ENCODE measurements at places on chromosomes 16 and 17.

GRCh38 chr17:59800530-59800942, 92.2 kb downstream of the TUBD1 start:
- no peak for DNase-seq

- no peak for DNase-seq
Measured at GRCh38 chr16:49487746-49488145, 114.1 kb downstream of the C16orf78 start.

DNA sequence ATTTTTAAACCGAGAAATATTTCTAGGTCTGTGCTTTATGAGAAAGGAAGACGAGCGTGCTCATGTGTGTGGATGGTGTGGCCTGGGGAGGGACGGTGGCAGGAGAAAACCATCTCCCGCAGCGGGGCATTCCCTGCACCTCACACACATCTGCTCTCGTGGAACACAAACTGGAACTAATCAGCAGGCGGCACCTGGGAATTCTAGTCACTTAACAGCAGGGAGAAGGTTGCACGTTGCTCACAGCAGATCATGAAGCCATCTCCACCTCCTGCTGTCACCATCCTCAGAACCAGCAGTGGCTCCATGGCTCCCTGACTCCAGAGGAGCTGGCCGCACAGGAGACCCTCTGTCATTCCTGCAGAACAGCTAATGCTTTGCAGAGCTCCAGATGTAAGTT, 35.2 kb downstream of the ADCY9 start:
- DNase-seq: no peak

DNA sequence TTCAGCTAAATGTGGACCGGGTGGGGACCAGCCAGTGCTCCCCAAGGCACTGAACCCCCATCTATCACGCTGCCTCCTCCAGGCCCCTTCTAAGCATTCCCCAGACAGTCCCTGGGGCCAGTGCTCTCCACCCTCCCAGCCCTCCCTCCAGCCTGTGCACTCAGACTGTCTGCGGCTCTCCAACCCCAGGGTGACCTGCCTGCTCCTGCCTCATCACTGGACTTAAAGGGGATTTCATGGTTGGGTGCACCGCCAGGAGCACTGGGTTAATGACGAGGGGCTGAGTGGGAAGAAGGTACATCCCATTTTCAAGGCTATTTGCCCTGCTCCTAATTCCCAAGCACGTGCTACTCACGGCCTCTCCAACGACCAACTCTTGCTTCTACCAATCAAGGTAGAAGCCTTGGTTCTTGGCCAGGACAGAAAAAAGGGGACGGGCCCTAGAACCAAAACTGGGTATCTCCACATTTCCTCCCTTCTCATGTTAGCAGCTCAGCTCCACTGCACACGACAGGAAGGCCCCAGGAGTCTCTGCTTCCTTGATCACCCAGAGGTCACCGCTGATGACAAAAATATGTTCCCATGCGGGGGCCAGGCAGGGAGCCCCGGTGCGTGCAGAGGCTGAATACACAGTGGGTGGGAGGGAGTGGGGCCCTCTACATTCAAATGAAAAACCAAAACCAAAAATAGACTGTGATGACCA, 3.5 kb upstream of the ABR start:
- no peak for DNase-seq

DNA sequence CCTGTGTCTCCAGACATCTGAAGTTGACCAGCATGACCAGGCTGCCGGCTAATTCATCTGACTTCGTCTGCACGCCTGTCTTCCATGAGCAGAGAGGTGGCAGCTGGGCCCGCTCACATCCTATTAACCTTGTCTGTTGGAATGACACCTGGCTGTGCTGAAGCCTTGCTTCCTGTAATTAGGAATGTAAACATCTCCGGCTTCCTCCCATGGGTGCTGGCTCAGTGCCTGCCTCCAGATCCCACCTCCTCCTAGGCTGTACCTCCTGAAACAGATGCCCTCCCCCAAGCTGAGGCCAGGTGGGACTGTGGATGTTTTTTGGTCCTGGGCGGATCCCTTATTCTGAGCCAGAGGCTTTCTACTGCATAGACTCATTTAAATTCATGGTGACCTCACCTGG, 296.3 kb downstream of the HS3ST4 start:
- no peak for DNase-seq

DNA sequence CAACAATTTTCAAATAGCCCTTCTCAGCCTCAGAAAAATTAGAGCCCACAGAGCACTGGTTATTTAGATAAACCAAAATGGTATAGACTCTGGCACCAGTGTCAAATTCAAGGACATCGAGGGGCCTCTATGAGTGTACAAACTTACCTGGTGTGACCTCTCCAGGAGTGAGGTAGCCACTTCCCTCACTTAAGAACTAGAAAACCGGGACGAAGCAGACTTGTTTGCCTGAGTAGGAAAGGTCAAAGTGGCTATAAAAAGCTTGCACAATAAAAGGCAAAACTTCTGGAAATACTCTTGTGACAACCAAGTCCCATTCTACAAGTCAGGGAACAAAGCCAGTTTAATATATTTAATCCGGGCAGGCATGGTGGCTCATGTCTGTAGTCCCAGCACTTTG, 39.2 kb upstream of the PRSS54 start:
- DNase-seq: no peak

DNA sequence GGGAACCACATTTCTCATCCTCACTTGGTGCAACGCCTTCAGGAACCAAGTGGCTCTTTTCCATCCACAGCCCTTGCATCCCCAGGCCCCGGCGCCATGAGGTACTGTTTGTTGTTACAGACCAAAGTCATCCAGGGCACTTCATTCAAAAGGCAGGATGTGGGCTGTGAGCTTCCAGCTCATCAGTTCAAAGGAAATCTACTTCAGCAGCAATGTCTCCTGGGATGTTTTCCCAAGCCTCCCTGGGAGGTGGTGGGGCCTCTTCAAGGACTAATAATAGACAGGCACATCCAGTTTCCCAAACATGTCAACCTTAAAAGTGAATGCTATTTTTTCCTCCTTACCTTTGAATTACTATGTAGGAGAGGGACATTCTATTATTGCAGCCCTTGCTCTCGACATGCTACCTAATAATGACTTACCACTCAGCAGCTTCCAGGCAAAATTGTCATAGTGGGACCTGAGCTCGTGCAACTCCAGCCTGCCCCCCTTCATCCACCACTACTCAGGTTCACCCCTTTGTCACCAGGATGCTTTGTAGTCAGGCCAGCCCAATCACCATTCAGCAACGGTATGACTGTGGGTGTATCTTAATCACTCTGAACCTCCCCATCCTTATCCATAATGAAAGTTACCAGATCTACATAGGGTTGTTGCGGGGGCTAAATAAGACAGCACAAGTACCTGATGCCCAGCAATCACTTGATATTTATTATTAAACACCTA, 1.7 kb upstream of the PRKCB start:
- DNase-seq: peak; percentile 68

- DNase-seq: no peak
Measured at GRCh38 chr16:66190411-66190810, 176.1 kb upstream of the CDH5 start.

- DNase-seq: no peak
Measured at GRCh38 chr17:15411384-15412198, 55.8 kb downstream of the CDRT4 start.

DNA sequence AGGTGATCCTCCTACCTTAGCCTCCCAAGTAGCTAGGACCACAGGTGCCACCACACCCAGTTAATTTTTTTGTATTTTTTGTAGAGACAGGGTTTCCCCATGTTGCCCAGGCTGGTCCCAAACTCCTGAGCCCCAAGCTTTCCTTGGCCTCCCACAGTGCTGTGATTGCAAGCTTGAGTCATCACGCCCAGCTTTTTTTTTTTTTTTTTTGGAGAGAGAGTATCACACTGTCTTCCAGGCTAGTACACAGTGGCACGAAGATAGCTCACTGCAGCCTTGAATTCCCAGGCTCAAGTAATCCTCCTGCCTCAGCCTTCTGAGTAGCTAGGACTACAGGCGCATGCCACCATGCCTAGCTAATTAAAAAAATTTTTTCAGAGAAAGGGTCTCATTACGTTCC, 27.2 kb downstream of the HEATR9 start:
- DNase-seq: peak; percentile 7

DNA sequence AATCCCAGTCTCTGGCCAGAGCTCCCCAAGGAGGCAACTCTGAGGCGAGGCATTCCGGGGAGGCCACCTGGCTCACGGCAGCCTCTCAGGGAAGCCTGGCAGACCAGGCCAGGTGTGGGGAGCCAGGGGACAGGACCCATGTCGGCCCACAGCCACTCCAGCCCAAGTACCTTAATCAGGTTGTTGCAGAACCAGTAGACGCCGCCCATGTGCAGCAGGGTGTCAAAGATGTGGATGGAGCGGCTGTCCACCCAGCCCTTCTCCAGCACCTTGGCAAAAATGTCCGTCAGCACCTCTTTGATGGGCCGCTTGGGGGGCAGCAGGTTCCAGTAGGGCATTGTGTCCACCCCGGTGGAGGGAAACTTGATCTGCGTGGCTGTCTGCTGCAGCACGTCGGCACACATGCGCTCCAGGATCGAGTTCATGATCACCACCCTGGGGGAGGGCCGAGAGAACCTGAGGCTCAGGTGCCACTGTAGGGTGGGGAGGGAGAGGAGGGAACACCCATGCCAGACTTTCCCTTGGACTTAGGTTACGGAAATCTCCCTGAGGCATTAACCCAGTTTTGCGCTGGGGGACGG, 7.8 kb downstream of the CSF3 start:
- no peak for DNase-seq

DNA sequence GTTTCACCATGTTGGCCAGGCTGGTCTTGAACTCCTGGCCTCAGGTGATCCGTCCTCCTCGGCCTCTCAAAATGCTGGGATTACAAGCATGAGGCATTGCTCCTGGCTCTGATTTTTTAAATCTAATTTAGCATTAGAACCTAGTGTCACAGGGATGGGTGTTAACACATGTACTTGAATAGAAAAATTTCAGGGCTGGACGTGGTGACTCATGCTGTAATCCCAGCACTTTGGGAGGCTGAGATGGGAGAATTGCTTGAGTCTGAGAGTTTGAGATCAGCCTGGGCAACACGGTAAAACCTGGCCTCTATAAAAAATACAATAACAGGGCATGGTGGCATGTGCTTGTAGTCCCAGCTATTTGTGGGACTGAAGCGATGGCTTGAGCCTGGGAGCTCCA, 6.0 kb upstream of the RNF135 start:
- peak; percentile 25 for DNase-seq

- DNase-seq: no peak
Measured at GRCh38 chr16:19896951-19897350, 12.3 kb upstream of the GPRC5B start.

DNA sequence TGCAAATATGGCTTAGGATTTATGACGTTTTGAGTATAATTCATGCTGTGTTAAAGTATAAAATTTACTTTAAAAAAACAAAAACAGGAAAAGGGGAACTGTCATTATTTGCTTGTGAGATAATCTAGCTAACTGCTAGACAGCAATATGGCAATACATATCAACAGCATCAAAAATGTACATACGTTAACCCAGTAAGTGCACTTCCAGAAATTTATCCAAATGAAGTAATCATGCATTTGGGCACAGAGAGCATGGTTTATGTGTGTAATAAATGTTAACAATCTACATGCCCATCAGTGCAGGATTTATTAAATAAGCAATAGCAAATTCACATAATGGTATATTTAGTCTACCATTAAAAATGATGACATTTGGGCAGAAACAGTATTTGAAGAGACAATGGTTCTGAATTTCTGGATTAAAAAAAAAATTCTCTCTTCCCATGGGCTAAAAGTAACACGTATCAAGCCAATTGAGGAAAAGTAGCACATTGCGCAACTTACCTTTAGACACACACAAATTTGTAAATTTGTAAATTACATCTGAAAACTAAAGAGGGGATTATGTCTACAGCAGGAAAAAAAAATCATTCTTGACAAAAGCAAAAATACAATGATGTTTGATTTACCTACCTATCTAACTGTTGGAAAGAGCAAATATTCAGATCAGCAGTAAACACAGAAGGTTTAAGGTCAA, 80.2 kb downstream of the CACNG1 start:
- DNase-seq: no peak

GRCh38 chr17:38354466-38354865, 2.8 kb downstream of the SOCS7 start:
- no peak for DNase-seq

DNA sequence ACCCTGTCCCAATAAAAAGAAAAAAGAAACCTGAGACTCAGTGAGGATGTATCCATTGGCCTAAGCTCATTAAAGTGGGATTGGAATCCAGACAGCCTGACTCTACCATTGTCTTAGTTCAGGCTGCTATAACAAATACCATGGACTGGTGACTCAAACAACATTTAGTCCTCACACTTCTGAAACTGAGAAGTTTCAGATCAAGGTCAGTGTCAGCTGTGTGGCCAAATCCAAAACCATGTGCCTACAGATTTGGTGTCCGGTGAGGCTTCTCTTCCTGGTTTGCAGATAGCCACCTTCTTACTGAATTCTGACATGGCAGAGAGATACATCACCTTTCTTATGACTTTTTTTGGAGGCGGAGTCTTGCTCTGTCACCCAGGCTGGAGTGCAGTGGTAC, 53.3 kb upstream of the KDM8 start:
- no peak for DNase-seq

DNA sequence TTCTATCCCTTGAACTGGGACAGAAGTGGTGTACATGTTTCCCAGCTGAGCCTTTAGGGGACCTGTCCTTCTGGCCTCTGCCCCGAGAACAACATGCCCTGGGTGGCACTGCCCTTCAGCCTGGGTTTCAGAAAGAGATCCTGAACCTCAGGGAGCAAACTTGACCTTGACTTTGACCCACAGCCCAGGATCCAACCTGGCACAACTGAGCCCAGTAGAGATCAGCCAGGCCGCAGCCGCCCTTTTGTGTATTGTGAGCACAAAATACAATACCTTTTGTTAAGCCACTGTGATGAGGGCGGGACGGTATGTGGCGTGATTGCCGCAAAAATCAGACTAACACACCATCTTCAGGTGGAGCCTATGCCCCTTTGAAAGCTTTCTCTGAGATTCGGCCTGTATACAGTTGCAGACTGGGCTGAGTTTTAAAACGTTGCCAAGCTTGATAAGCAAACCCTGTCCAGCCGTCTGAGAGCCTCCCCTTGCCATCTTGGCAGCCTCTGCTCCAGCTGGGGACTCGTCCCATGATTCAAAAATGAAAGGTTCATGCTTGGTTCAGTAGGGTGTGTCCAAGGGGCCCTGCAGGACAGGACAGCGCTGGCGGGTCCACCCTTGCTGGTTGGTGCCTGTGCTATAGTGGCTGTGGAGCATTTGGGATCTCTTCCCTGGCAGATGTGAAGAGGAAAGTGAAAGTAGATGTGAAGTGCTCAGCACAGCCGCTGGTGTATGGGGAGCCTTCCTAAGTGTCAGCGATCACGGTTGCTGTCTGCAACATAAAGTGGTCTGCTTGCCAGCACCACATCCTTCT, 40.3 kb downstream of the FOXL1 start:
- DNase-seq: peak; percentile 58

DNA sequence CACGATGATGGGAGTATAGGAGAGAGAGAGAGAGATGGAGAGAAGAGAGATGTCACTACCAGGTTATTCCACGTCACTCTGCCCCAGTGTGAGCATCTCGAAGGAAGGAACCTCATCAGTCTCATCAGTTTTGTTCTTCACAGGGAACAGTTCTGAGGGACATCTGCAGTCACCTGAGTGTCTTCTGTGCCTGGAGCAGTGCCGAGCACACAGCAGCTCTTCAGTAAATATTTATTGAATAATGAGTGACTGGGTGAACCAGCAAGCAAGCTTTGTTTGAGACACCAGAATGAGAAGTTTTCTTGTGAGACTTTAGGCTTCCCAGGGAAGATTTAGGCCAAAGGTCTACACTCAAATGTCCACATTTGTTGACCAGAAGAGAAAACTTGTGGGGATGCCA, 142.4 kb upstream of the IRX3 start:
- no peak for DNase-seq

GRCh38 chr17:80152081-80152702, 5.3 kb upstream of the EIF4A3 start:
- no peak for DNase-seq
